ENCODE measurements at places on chromosomes 1 and 21. TPM values are rescaled to one million over a fixed set of nuclear protein-coding genes. Genes with fewer than 3 reads are reported as not detected.

- H3K36me3 ChIP-seq = no peaks in the 10 kb centered on the region
- no peak overlapping the region for H3K27ac ChIP-seq
- no peak overlapping the region for H3K4me3 ChIP-seq
- peaks cover 19% of the 10 kb centered on the region for H3K4me1 ChIP-seq
Observed at GRCh38 chr1:109906160-109906838, 4.3 kb upstream of the CSF1 start.

Gene OR10J1
- total RNA-seq = not detected

Gene ST6GALNAC5
- 10.1 TPM for total RNA-seq

Gene C1orf210
- 11.7 TPM for total RNA-seq

- DNase-seq = peak; percentile 68
- no peaks in the 10 kb centered on the region for H3K27me3 ChIP-seq
- peak overlapping the region; percentile 76 for H3K4me3 ChIP-seq
- peaks cover 59% of the 10 kb centered on the region for H3K4me1 ChIP-seq
- H3K36me3 ChIP-seq = peaks cover 73% of the 10 kb centered on the region
- H3K27ac ChIP-seq = peak overlapping the region; percentile 99
Observed at GRCh38 chr1:62198069-62198780, 3.6 kb downstream of the L1TD1 start.

DNA sequence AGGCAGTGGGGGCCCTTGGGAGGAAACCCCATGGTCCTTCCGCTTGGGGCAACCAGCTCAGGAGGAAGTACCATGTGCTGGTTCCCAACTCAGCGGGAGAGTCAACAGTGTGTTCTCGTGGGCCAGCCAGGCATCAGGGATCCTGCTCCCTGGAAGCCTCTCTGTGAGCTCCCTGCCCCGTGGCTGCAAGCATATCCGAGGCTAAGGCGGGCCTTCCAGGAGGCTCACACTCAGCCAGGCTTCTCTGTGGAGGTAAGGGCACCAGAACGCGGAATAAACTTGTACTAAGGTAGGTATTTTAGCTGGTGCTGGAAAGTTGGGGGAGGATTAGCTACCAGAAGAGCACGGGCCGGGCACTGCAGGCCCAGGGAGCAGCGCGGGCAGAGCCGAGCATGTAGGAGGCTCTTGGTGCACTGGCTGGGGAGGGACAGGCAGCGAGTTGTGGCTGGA lies 74.7 kb upstream of the POU3F1 start:
- peak overlapping the region; percentile 61 for H3K27ac ChIP-seq
- H3K4me1 ChIP-seq = peaks cover 25% of the 10 kb centered on the region
- DNase-seq = no peak
- H3K36me3 ChIP-seq = no peaks in the 10 kb centered on the region
- H3K4me3 ChIP-seq = no peak overlapping the region

Gene ADAMTS4
- 11.2 TPM for total RNA-seq

DNA sequence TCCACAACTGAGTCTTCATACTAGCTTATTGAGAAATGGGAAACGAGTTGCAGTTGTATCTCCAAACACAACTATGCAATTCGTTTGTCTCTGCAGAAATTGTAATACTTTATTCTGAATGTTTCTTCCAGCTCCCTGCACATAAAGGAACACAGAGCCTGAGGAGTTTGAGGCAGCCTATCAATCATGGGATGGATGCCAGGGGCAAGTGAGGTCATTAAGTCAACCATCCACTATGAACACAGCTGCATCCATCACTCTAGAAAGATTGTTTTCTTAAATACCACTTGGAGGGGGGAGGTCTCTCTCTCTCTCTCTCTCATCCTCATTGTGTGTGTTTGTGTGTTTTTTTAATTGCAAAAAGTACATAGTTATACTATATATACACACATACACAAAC lies 2.9 kb upstream of the PSMB2 start:
- H3K36me3 ChIP-seq = peaks cover 3% of the 10 kb centered on the region
- no peak overlapping the region for H3K27ac ChIP-seq

GRCh38 chr1:115652236-115652788 lies 10.5 kb downstream of the VANGL1 start:
- H3K27me3 ChIP-seq = no peaks in the 10 kb centered on the region
- H3K27ac ChIP-seq = peak overlapping the region; percentile 37
- no peak overlapping the region for H3K4me3 ChIP-seq
- peaks cover 32% of the 10 kb centered on the region for H3K4me1 ChIP-seq
- H3K36me3 ChIP-seq = peaks cover 15% of the 10 kb centered on the region
- DNase-seq = no peak

DNA sequence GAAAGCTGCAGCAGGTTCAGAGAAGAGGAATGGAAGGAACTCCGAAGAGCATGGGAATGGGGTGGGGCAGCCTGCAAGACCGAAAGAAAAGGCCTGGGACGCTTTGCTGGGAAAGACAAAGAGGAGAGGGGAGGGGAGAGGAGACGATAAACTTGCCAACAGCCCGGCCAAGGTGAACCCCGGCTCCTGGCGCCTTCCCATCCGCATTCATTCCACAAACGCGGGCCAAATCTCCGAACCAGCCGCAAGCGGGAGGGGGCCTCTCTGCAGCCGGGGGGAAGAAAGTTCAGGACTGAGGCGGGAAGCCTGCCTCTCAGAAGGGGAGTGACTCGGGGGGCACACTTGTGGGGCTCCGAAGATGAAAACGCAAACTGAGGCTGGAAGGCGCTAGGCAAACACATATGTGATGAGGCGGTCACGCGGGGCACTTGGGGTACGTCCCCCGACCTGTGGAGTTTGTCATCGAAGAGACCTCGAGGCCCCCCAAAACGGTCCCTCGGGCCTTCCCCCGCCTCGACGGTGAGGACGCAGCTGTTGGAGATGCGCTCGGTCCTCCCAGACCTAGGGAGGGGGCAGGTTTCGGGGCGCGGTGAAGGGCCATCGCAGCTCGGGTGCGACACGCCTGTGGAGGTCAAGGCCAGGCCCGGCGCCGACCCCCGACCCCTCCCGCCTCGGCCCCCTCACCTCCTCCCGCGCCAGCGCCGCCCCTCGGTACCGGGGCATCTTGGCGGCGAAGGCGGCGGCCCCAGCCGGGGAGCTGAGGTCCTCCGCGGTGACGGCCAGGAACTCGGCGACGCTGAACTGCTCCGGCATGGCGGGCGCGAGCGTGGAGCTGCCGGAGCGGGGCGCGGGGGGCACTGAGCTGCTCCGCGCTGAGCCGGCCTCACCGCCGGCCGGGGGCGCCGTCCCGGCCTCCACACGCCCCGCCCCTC lies at the start of gene ASAP3:
Gene ASAP3 (minus strand): TSS at position 859 of the 932 bp plus-strand sequence. CDS start 46 bp downstream, at position 813.
- peak; percentile 76 for DNase-seq
- H3K4me1 ChIP-seq = peaks cover 50% of the 10 kb centered on the region
- H3K27me3 ChIP-seq = peaks cover 13% of the 10 kb centered on the region
- H3K4me3 ChIP-seq = peak within 1 kb of the TSS; percentile 96
- peak within 1 kb of the TSS; percentile 98 for H3K27ac ChIP-seq

DNA sequence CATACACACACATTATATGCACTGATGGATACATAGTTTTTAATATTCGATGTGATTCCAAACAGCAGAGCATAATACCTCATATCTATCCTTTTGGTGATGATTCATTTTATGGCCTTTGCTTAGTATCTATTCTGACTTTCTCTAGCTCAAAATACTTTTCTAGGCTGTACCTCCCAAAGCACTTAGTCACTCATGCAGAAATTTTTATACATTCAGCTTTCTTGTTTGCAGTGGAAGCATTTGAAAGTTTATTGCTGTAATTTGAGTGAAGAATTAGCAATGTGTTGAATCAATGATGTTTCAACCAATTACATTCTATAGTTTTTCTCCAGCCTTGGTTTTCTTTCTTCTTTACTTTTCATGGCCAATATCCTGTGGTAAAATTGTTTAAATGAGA lies 66.7 kb downstream of the LBR start:
- no peak overlapping the region for H3K4me3 ChIP-seq
- no peak for DNase-seq
- no peaks in the 10 kb centered on the region for H3K36me3 ChIP-seq
- H3K4me1 ChIP-seq = no peaks in the 10 kb centered on the region
- no peak overlapping the region for H3K27ac ChIP-seq
- peaks cover 23% of the 10 kb centered on the region for H3K27me3 ChIP-seq

- no peak overlapping the region for H3K4me3 ChIP-seq
- H3K27ac ChIP-seq = no peak overlapping the region
- peaks cover 22% of the 10 kb centered on the region for H3K27me3 ChIP-seq
- H3K4me1 ChIP-seq = peaks cover 21% of the 10 kb centered on the region
- DNase-seq = no peak
- no peaks in the 10 kb centered on the region for H3K36me3 ChIP-seq
Observed at GRCh38 chr1:226310637-226311195, 1.8 kb upstream of the LIN9 start.

Gene OR2M3
- total RNA-seq = not detected

Gene DENND2D
- 2.9 TPM for total RNA-seq

DNA sequence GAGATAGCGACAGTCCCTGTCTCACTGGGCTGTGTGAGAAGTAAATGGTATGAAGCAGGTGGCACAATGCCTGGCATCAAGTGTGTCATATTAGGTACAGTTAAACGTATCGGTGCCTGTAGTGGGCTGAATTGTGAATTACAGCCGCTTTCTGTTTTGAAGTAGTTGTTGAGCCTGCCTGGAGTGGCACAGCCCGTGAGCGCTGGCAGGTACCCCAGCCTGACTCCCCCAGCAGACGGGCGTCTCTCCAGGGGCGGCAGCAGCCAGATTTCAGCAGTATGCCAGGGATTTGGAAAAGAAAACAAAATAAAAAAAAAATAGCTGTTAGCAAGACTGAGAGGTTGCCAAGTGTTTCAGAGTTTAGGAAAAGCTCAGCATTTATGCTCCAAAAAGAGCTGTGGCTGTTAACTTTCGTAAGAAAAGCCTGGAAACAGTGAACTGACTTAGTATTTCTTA lies 26.6 kb upstream of the GPR153 start:
- no peak for DNase-seq
- H3K4me3 ChIP-seq = no peak overlapping the region
- no peaks in the 10 kb centered on the region for H3K27me3 ChIP-seq
- no peaks in the 10 kb centered on the region for H3K36me3 ChIP-seq
- no peaks in the 10 kb centered on the region for H3K4me1 ChIP-seq

- H3K36me3 ChIP-seq = peaks cover 5% of the 10 kb centered on the region
- peak overlapping the region; percentile 54 for H3K27ac ChIP-seq
- DNase-seq = no peak
- peaks cover 19% of the 10 kb centered on the region for H3K4me1 ChIP-seq
- no peaks in the 10 kb centered on the region for H3K27me3 ChIP-seq
Observed at GRCh38 chr1:205267306-205267902, 39.7 kb downstream of the TMCC2 start.

Gene NUDT17
- total RNA-seq = 3.3 TPM

Gene IL6R
- 3.2 TPM for total RNA-seq

DNA sequence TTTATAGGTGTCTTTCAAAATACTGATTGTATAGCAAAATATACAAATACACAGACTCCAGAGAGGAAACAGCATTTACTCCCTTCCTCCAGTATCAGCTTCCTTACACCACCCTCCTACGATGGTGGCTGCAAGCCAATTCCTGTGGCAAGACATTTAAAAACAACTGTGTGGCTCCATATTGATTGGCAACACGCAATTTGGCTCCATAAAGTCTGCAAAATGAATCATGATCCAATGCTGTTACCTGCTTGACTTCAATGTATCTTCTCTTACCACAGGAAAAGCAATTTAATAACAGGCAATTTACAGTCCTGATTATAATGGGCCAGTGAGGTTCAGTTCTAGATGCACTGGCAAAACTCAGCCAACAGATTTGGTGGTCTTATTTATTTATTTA lies 19.7 kb upstream of the ATP6V1G3 start:
- no peaks in the 10 kb centered on the region for H3K36me3 ChIP-seq
- H3K4me3 ChIP-seq = no peak overlapping the region
- H3K4me1 ChIP-seq = peaks cover 8% of the 10 kb centered on the region

DNA sequence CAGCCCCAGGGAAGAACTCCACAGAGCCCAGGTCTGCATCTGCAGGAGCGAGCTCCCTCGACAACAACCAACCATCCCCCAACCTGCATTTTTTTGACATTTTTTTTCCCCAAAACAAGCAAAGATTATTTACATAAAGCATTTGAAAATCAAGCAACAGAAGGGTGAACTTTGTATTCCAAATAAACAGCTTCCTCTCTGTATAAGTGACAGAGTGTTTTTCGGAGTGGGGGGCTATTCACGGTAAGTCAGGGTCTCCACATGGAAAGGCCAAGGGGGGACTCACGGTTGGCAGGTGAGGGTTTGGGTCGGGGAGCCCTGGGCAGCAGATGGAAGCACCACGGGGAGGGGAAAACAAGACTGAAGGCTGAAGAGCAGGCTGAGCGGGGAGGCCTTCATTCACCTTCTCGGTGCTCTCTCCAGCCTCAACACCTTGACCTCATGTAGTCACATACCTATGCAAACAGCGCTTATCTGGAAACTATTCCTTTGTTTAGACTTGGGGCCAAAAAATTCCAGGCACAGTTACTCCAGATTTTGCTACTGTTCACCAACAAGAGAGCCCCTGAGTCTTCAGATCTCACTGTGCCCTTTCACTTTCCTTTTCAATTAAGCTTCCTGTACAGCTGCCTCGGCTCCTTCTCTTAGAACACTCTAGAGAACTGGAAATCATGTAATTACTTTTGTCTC lies 27.6 kb downstream of the C2CD2 start:
- H3K4me1 ChIP-seq = peaks cover 39% of the 10 kb centered on the region
- DNase-seq = peak; percentile 30
- H3K27ac ChIP-seq = peak overlapping the region; percentile 87
- H3K27me3 ChIP-seq = no peaks in the 10 kb centered on the region

GRCh38 chr1:66399888-66400529 lies 133.9 kb upstream of the SGIP1 start:
- H3K4me1 ChIP-seq = peaks cover 3% of the 10 kb centered on the region
- no peaks in the 10 kb centered on the region for H3K36me3 ChIP-seq
- no peak for DNase-seq
- H3K27ac ChIP-seq = no peak overlapping the region
- no peaks in the 10 kb centered on the region for H3K27me3 ChIP-seq
- no peak overlapping the region for H3K4me3 ChIP-seq

Gene NCAM2
- total RNA-seq = 0.64 TPM

DNA sequence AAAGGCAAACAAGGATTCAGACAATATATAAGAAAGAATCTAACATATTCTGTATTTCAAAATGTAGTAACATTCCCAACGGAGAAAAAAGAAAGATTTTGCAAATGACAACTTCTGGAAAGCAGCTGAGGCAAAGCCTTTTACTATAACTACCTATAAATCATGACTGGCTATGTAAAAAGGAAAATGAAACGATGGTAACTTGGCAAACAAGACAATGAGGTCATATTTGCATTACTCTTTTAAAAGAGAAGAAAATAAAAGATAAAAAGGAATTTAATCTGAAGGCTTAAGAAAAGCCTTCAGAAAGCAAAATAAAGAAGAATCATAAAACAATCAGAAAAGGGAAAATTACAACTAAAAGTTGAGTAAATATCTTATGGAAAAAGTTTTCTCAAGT lies 25.1 kb upstream of the ASPM start:
- H3K27ac ChIP-seq = no peak overlapping the region
- DNase-seq = no peak
- no peaks in the 10 kb centered on the region for H3K27me3 ChIP-seq
- H3K36me3 ChIP-seq = peaks cover 15% of the 10 kb centered on the region
- no peaks in the 10 kb centered on the region for H3K4me1 ChIP-seq

Gene PIP5K1A
- 77.8 TPM for total RNA-seq
